ENCODE measurements at places on chromosomes 5 and 9.

DNA sequence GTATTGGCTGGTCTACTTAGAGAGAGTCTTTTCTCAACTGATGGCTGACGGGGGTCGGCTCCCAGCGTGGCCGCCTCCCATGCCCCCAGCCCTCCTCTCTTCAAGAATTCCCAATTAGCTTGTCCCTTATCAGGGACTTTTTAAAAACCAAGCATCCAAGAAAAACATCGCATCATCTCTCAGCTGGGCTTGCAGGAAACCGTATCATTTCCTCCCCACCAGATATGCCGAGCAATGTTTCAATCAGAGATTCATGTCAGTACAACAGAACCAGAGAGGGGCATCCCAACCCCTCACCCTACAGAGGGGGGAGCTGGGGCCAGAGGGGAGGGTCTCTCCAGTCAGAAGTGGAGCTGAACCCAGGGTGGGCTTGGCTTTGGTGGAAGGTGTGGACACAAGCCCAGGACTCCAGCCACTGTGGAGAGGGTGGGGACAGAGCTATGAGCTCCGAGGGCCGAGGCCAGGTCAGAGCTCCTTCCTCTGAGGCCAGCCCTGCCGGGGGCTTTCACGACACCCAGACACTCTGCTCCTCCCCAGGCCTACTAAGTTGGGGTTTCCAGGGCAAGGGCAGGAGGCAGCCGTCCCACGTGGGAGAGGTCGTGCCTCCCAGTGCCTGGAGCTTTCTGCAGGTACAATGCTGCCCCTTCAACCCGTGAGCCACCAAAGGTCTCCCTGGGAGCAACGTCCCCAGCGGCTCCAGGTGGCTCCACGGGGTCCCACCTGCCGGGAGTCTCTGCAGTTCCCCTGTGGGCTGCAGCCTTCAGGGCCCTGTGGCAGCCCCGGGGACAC is 39.0 kb upstream of the TMEM250 start:
- DNase-seq = no peak

DNA sequence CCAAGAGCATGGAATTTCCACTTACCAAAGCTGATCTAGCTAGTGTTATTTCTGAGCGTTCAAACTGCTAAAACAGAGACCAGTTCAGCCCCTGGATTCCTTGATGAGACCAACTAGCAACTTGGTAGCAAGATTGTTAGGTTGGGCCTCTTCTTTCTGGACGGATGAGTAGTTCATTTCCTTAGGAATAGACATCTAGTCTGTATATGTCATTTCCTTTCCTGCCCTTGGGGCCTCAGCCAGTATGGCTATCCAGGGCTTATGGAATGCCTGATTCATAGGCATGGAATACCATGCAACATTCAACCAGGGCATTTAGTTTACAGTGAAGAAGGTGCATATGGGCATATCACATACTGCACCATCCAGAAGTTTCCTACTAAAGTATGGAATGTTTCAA is 14.5 kb upstream of the LPAR1 start:
- no peak for DNase-seq

GRCh38 chr5:75678155-75678554 is 39.1 kb downstream of the POC5 start:
- DNase-seq = no peak

DNA sequence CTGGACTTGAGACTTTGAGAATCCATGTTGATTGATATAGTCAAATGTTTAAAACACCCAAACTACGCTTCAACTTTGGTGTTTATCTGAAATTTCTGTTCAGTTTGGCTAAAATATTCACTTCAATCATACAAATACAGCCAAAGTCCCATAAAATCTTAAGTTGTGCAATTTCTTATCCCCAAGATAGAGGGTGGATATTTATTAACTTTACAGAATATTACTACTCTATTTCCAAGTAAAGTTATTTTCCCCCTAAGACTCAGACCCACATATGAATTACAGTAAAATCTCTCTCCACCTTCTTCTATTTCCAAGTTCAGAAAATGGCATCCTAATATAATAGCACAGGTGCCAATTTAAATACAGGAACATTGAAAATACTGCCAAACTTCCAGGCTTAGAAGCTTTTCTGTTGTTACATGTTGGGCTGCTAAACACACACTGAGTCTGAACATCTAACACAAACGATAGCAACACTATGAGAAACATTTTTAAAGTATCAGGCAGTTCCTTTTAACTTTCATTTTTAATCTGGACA is 290.3 kb downstream of the EBF1 start:
- no peak for DNase-seq

- DNase-seq = no peak
Measured at GRCh38 chr5:102946971-102947370, 173.0 kb downstream of the GIN1 start.

DNA sequence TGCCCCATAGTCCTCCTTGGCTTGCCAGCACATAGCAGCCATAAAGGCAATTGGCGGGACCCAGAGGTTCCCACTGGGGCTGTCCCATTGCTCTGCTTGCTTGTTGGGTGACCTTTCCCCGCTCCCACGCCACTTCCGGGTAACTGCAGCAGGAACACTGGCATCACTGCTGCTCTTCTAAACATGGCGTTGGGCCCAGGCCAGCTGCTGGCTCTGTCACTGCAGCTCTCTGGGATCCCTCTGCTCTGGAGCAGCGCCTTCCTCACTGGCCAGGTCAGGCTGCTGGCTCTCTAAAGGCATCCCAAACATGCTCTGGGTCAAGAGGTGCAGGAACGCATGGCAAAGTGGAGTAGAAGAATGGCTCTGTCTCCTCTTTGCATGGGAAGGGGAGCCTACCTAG is 92.9 kb downstream of the DRD1 start:
- no peak for DNase-seq

GRCh38 chr9:114532561-114533237 is 27.4 kb upstream of the WHRN start:
- no peak for DNase-seq

DNA sequence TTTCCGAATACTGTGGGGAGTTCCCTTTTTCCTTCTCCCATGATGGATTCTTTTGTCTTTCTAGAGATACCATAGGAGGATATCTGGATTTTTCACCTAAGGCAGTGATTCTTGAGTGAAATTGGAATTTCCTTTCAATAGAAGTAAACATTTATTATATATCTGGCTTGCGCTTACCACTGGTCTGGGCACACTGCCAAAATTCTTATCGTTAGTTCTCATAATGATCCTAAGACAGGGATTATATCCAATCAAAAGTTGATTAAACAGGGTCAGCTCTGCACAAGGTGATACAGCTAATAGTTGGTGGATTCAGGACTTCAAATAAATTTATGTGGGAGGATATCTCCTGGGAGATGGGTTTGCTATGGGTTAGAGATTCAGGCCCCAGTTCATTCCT is 9.6 kb downstream of the TLE4 start:
- DNase-seq = no peak

DNA sequence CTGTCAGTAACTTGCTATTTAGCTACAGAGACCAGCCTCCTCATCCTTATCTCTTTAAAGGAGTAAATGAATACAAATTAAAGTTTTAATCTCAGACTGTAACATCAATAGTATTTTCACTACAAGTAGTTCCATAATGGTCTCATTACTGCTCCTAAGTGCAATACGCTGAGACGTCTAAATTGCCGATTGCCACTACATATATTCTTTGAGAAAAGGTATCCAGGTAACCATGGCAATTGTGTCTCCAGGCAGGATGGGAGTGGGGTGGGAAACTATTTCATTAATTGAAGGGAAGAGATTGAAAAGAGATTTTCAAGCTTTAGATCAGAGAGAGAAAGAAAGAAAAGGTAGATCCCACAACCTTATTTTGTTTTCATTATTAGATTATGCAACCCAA is 65.5 kb upstream of the PPP2R2B start:
- DNase-seq = no peak

DNA sequence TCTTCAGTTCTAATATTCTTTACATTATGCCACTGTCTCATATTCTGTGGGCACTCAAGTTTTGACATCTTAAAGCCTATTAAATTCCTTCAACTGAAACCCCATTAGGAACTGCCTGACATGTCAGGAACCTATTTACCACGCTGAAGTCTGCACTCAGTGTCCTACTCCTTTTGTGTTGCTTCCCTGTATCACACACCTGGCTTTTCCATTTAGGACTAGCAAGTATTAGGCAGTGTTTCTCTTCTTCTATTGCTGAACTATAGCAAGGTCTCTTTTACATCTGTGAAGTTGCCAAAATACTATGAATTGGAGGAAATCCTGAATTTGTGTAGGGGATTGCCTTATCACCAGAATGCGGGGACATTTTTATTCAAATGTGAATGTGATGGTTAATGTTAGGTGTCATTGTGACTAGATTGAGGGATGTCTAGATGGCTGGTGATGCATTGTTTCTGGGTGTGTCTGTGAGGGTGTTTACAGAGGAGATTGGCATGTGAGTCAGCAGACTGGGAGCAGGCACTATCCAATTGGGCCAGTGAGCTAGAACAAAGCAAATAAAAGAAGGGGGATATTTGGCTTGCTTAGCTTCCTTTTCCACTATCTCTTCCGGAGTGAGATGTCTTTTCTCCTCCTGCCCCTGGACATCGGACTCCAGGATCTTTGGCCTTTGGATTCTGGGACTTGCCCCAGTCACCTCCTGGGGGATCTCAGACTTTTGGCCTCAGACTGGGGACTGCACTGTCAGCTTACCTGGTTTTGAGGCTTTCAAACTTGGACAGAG is 21.2 kb upstream of the VCAN start:
- DNase-seq = no peak

DNA sequence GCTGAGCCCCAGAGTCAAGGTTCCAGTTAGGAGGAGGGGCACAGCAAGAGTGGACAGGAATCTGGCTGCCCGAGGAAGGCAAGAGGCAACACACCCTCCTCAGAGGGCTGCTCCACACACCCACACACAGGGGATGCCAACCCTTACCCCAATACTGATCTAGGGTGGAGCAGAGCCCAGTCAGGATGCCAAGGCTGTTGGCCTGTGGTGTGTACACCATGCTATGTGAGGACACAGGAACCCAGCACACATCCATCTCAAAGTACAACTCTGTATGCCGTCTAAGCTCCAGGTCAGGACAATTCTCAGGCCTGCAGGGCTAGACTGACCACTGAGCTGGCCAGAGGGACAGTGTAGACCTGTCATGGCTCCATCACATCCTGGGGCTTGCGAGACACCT is 2.6 kb downstream of the SEPTIN8 start:
- DNase-seq = no peak

- DNase-seq = no peak
Measured at GRCh38 chr5:17852111-17852510, 217.9 kb downstream of the TAF11L14 start.

DNA sequence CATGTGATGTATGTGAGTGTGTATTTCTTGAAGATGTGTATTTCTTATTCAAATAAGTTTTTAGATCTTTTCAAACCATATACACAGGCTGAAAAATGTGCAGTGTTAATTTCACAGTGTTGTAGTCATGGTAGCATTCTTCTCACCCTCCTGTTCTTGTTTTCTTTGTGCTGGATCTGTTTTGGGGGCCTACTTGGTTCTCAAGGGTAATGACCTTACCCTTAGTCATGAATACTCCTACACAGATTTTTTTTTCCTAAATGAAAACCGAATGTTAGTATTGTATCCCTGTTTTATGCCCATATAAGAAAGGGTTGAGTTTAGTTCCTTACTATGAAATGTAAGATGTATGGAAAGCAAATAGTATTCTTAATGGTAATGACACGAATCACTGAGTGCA is 88.0 kb downstream of the SLC44A1 start:
- DNase-seq = no peak

DNA sequence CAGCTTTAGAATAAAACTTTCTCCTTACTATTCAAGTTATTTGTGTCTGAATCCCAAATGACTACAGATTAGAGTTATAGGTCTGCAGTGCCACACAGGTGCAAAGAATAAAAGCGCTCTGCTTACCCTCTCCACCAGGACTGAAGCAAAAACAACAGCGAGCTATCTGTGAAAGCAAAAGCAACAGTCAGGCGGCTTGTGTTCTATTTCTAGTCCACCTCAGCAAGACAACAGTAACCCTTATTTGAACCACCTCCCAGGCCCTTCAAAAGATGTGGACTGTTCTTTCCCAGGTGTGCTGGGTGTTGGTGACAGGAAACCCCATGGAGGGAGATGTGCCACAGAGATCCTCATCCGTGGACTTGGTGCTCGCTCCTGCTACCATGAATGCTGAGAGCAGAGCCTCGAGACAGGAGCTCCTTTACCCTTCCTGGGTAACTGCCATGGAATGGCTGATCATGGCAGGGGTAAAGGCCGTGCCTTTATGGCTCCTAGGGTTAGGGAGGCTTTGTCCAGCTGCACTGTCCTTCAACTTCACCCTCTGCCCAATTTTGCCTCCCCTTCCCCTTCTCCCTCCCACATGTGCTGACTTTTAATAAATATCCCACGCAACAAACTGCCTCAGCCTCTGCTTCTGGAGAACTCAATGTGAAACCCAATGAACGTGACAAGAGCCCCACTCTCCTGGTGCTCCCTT is 108.6 kb downstream of the SERINC5 start:
- no peak for DNase-seq

DNA sequence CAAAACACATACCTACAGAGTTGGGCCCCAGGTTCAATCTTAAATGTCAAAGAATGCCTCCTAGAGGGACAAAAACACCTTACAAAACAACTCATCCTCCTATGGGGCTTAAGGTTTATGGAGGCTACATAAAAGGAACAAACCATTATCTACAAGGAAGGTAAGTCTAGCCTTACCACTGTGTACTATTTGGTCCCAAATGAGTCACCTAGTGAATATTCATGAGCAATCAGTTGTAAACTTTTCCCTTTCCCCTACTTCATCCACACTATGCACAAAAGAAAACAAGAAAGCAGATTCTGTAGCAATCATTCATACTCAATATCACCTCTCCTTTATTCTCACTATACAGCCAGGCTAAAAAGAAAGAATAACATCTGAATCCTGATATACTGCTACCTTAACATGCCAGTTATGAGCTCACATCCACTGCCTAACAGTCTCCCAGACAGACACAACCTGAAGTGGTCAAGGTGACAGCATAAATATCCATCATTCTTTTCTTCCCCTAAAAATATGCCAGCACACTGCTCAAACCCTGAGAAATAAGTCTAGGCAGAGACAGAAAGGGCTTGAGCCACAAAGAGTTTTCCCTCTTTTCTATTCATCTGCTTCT is 6.2 kb downstream of the OXCT1 start:
- no peak for DNase-seq

GRCh38 chr5:1958211-1959010 is 75.7 kb upstream of the IRX4 start:
- DNase-seq = no peak

- no peak for DNase-seq
Measured at GRCh38 chr5:93161661-93162654, 419.1 kb downstream of the NR2F1-AS1 start.

DNA sequence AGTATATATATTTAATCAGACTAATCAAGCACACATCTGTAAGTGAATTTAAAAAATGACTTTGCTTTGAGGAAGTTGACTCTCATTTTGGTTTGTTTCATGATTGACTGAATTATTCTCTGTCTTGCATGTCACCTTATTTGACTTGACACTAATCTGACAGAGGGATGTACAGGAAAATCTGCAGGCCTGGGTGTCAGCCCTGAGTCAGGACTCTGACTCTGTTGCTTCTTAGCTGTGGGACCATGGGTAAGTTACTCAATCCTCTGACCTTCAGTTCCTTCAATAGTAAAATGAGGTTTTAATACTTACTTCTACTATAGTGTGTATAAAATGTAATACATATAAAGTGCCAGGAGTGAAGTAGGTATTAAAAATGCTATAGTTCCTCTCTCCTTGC is 415.9 kb downstream of the ARHGEF28 start:
- DNase-seq = no peak

Measured in NCI-H510A (cell line).